Smooth muscle cell of the brain vasculature (primary cell): ENCODE measurements at places on chromosomes 7 and 10.
A peak's percentile ranks its signal among the peaks of the same experiment; 100 is the strongest.

GRCh38 chr10:4109469-4109868 is 324.5 kb upstream of the KLF6 start:
- DNase-seq, result no peak

DNA sequence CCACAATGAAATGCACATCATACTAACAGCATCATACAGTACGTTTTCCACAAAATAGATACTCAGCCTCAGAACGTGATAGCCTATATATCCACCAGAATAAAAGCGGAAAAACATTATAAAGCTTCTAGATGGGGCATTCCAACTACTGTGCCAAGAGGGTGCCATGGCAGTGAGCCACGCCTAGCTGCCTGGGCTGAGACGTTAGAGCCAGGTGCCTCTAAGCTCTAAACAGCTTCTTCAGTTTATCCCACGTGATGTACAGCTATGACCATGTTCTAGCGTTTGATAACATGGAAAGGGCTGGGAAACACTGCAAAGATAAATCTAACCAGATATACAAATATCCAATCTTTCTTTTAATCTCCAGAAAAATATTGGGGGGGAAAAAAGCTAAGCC is 17.8 kb downstream of the USP6NL start:
- no peak for DNase-seq

DNA sequence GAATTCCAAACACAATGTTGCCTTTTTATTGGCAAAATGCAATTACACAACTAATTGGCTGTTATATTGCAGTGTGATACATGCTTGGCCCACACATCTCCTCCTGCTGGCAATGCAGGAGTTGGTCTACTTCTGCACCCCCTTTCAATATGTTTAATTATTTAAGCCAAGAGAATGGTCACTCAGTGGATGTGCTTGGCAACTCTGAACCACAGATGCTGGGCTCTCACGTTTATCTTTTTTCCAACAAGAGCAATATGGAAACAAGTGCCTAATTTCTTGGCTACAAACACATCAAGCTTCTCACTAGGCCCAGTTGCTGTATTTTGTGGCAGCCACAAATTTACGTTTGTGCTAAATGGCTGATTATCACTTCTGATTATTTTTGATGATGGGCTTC is 1149.2 kb upstream of the CELF2 start:
- DNase-seq, result no peak

DNA sequence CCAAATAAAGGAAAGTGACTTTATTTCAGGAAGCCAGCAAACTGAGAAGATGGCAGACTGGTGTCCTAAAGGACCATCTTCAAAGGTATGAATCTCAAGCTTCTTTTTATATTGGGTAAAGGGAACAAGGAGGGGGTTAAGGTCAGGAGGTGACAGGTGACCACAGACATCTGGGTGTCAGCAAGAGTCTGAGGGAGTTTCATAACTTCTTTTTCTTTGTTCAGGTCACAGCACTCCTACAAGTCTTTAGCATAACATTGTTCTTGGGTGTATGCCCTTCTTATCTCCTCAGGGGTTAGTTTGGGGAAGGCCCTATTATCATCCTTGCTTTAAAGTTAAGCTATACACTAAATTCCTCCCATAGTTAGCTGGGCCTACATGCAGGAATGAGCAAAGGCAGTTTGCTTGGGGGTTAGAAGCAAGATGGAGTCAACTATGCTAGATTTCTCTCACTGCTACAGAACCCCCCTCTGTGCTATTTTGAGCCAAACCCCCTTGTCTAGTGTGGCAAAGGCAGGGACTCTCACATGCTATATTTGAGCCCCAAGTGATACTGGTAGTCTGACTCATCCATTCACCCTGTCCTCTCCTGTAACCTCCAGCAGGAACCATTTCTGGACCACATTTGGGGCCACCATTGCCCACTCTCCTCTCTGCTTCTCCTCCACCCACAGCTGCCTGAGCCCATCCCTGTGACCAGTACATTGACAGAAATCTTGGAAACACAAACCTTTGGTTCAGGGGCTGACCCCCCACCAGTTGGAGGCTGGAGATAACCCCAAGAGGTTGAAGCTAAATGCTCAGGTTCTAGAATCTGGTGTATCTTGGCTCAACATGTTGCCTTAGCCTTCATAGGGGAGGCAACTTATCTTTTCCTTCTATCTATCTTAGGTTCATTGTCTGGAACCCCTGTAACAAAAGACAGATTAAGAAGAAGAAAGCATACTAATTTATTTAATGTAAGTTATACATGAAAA is 55.5 kb upstream of the LRGUK start:
- DNase-seq, result no peak

GRCh38 chr10:8180360-8181109 is 126.0 kb downstream of the GATA3 start:
- no peak for DNase-seq

GRCh38 chr7:130143334-130143732 is 61.9 kb downstream of the TMEM209 start:
- no peak for DNase-seq

DNA sequence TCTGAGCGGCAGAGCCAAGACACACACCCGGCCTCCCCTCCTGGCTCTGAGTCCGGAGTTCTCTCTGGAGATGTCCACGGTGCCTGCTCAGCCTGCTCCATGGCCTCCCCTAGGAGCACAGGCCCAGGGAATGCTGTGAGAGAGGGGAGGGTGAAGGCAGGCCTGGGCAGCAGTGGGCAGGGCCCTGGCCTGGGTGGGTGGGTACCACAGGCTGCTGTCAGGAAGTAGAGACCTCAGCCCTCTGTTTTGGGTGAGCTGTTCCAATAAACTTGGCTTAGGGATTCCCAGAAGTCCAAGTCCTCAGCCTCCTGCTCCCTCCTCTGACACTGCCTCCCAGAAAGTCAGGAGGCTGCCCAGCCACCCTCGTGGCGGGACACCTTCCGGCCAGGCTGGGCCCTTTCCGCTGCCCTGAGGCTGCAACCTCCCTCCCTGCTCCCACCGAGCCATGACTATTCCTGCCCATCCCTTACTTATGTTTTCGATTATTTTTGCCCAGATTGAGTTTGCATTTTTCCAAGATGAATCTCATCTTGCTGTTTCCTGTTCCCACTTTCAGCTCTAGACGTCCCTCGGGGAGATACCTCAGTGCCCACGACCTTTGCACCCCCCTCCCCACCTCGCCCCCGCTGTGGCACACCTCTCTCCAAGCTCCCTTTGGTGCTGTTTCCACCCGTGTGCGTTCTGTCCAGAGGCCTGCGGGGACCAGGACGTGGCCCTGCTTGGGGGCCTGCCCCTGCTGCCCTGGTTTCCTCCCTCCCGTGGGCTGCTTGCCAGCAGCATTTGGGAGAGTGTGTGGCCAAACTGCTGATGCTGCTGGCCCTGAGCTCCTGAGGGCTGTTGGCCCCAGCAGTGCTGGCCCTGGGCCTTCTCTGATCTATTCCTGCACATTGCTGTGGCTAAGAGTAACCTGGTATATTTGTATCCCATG is 5.8 kb upstream of the POLM start:
- peak; percentile 83 for DNase-seq

DNA sequence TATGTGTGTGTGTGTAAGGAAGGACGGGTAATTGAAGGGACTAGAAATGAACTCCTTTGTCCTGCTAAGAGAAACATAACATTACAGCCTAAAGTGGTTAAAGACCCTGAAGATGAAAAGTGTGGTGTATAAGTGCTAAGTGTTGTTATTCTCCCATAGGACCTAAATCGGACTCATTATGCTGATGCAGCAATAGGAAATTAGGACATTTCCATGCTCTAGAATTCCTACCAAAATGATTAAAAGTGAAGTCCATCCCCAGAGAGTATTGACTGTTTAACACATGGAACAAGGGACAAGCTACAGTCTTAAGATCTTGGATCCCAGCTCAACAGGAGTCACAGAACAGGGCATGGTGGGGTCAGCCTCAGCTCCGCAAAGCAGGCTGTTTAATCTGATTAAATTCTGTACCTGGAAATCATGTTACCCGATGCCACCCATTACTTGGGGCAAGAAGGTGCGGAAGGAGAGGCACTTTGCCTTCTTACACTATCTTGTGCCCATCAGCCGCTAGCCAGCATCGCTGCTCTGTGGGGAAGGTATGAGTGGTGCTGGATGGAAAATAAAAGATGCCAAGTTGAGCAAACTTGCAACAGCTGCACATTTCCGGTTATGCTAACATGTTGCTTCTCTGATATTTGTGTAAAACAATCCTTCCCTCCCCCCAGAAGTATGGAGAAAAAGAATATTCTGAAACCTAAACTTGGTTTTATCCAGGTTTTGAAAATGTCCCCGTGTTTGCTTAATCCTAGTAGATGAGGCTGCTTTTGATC is 100.5 kb downstream of the CREB5 start:
- no peak for DNase-seq

DNA sequence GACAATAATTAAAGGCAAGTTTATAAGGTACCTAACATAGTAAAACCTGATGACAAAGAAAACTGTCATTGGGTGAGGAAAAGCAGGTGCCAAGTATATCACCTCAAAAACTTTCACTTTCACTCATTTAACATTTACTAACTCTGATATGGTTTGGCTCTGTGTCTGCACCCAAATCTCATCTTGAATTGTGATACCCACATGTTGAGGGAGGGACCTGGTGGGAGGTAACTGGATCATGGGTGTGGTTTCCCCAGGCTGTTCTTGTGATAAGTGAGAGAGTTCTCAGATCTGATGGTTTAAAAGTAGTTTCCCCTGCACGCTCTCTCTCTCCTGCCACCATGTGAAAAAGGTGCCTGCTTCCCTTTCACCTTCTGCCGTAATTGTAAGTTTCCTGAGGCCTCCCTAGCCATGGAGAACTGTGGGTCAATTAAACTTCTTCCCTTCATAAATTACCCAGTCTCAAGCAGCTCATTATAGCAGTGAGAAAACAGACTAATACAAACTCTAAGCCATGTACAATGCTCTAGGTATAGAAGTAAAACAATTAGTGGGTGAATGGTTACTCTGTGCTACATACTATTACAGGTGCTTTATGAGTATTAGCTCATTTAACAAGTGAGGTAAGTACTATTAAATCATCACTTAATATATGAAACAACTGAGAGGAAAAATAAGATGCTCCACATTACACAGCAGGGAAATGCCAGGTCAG is 199.0 kb downstream of the CHCHD3 start:
- DNase-seq, result no peak

GRCh38 chr7:131075406-131075805 is 252.3 kb upstream of the MKLN1 start:
- no peak for DNase-seq

DNA sequence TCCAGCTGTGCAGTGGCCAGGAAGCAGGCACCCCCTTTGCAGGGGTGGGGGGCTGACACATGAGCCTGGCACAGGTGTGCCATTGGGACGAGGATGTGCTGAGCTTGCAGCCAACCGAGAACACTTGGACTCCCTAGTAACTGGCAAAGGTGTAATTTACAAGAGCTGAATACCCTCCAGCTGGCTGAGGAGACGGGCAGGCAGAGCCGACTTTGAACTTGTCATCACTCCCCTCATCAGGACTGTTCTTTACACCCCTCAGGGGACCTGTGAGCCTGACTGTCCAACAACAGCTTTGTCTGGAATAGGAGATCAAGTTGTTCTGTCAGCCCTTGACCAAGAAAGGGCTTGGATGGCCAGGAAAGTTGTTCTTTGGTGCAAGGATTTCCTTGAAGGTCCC is 61.2 kb downstream of the CDH23 start:
- no peak for DNase-seq

GRCh38 chr10:74953214-74953613 is 126.8 kb downstream of the KAT6B start:
- no peak for DNase-seq

- no peak for DNase-seq
These were observed 140.9 kb upstream of the NPS start for GRCh38 chr10:127408112-127408710.

GRCh38 chr10:34281661-34282582 is 533.2 kb downstream of the PARD3 start:
- no peak for DNase-seq

DNA sequence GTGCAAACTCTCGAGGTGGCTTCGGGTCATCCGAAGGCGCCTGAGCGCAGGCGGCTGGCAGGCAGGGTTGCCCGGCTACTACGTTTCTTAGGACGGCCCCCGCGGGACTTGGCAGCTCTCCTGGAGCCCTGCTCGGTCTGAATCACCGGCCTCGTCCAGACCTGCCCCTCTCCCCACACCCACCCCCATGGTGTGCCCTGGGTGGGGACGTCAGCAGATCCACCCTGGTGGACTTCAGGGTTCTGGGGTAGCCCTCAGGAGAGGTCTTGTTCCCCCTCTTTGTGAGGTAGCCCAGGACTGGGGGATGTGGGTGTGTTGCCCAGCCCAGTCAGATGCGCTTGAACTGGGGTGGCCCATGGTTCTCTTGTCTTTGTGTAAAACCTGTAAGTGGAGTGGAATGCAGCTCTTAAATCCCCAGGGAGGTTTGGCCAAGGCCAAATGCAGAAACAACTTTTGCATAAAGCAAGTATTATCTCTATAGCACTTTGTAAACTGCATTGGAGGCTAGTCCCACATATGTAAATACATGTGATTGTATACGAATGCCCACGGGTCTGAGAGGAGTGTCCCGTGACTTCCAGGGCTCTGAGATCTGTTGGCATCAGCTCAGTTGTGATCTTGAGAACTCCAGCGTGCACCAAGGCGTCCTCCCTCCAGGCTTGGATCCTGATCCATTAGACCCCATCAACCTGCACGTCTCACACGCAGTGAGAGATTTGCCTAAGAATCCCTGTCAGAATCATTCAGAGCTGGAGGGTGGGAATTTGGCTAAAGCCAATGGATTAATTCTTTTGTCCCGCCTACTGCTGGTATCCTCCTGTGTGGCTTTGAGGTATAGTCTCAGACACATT is 1.8 kb downstream of the PFKFB3 start:
- no peak for DNase-seq

- no peak for DNase-seq
These were observed 41.2 kb upstream of the C10orf71 start for GRCh38 chr10:49257626-49258349.

DNA sequence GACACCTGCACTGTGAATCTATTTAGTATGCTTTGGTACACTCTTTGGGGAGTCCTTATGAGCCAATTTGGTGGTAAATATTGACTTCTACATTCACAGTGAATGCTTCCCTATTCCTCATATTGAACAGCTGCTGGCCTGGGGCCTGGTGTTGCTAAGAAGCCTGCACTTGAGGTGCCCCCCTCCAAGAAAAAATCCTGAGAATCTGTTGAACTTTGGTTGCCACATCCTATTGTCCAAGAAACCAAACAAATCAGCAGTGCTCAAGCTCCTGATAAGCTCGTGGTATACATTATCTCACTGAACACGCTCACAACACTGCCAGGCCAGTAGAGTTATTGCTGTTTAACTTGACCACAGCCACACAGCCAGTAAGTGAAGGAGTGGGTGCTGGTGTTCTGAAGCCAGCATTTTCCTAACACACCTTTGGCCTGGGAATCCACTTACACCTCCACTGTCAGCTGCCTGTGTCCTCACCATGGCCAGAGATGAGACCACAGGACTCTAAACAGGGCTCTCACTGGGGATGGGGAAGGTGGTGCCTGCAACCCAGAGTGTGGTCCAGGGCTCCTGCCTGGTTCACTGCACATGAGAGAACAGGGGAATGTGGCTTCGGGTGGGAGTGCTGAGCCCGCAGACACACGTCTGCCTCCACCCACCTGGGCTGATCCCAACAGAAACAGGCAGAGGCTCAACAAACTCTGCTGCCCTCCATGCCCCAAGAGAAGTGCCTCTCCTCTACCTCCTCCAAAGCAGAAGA is 6.7 kb downstream of the DDC start:
- no peak for DNase-seq

- DNase-seq, result no peak
These were observed 129.5 kb downstream of the KLF6 start for GRCh38 chr10:3655528-3655927.

- no peak for DNase-seq
These were observed 40.3 kb downstream of the LBX1 start for GRCh38 chr10:101188942-101189341.
